ENCODE measurements at places on chromosomes 1 and 21.

DNA sequence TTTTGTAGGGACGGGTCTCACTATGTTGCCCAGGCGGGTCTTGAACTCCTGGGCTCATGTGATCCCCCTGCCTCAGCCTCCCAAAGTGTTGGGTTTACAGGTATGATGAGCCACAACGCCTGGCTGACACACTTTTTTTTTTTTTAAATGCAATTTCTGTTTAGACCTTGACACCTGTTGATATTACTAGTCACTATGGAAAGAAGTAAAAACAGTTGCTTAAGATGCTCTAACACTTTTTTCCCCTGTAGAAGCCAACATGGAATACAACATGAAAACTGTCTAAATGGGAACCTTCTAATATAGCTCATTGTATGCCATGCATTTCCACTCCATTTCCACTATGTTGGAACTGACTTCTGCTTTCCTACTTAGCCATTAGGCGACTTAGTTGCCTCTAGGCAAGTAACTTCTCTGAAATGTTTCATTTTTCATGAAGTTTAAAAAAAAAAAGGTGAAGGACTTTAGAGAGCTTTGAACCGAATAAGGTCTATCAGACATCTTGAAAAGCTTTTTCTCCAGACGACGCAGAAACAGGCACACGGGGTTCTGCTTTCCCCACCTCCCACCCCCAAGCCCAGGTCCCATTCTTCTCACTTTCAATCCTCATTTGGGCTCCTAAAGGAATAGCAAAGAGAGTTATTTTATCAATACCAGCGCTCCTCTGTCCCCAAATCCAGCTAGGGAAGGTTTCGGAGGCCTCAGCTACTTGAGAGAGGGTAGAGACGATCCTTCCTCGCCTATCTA is 648 bp upstream of the DR1 start:
- H3K27ac ChIP-seq: peak overlapping the region; percentile 97
- H3K4me3 ChIP-seq: peak overlapping the region; percentile 98
- no peak for DNase-seq
- H3K4me1 ChIP-seq: peaks cover 17% of the 10 kb centered on the region

- no peak overlapping the region for H3K27ac ChIP-seq
- no peaks in the 10 kb centered on the region for H3K4me1 ChIP-seq
- DNase-seq: no peak
- H3K4me3 ChIP-seq: no peak overlapping the region
Observed at GRCh38 chr1:62076286-62076685, 118.4 kb upstream of the L1TD1 start.

GRCh38 chr1:39524171-39524570 is 32.7 kb downstream of the BMP8A start:
- no peak overlapping the region for H3K27ac ChIP-seq
- no peaks in the 10 kb centered on the region for H3K27me3 ChIP-seq
- no peak overlapping the region for H3K4me3 ChIP-seq
- DNase-seq: no peak
- H3K36me3 ChIP-seq: peaks cover 15% of the 10 kb centered on the region

GRCh38 chr1:63124666-63125191 is 197.6 kb upstream of the FOXD3 start:
- peaks cover 9% of the 10 kb centered on the region for H3K4me1 ChIP-seq
- H3K36me3 ChIP-seq: no peaks in the 10 kb centered on the region
- DNase-seq: no peak
- no peak overlapping the region for H3K27ac ChIP-seq
- no peak overlapping the region for H3K4me3 ChIP-seq
- H3K27me3 ChIP-seq: no peaks in the 10 kb centered on the region

- no peaks in the 10 kb centered on the region for H3K4me1 ChIP-seq
- H3K36me3 ChIP-seq: no peaks in the 10 kb centered on the region
- H3K27ac ChIP-seq: no peak overlapping the region
- H3K4me3 ChIP-seq: no peak overlapping the region
- H3K27me3 ChIP-seq: no peaks in the 10 kb centered on the region
- DNase-seq: no peak
Observed at GRCh38 chr1:201346337-201346939, 31.0 kb downstream of the TNNT2 start.
